ENCODE measurements at places on chromosomes 16 and 17.

DNA sequence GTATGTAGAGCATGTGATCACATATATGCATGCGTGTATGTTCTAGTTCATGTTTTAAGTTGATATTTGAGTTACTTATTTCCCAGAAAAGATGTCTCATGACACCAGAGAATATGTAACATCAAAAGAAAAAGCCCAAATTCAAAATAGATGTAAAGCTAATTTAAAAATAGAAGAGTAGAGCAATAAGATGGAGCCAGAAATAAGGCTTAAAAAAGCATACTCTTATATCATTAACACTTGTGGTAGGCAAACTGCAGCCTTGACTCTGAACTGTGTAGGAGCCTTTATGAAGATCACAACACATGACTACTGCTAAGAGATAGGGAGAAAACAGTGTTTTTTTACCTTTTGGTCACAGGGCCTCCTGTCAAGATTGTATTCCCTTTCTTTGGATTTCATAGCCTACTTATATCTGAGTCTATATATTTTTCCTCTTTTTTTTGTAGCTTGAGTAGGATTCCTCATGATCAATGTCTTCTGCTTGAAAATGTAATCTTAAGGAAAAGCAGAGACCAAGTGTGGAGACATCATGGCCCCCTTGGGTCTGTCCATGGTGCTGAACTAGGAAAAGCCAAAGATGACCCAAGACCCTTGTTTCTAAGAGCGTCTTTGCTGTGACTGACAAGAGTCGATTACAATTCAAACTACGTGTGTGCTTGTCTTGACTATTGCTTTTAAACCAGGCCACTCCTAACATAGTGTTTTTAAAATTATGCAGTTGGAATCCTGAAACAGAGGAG is 390.4 kb downstream of the SHISA9 start:
- no peak for DNase-seq

GRCh38 chr16:74201576-74201975 is 95.0 kb upstream of the PSMD7 start:
- no peak for DNase-seq

GRCh38 chr17:50200457-50201275 is 765 bp downstream of the COL1A1 start:
- DNase-seq: peak; percentile 92

DNA sequence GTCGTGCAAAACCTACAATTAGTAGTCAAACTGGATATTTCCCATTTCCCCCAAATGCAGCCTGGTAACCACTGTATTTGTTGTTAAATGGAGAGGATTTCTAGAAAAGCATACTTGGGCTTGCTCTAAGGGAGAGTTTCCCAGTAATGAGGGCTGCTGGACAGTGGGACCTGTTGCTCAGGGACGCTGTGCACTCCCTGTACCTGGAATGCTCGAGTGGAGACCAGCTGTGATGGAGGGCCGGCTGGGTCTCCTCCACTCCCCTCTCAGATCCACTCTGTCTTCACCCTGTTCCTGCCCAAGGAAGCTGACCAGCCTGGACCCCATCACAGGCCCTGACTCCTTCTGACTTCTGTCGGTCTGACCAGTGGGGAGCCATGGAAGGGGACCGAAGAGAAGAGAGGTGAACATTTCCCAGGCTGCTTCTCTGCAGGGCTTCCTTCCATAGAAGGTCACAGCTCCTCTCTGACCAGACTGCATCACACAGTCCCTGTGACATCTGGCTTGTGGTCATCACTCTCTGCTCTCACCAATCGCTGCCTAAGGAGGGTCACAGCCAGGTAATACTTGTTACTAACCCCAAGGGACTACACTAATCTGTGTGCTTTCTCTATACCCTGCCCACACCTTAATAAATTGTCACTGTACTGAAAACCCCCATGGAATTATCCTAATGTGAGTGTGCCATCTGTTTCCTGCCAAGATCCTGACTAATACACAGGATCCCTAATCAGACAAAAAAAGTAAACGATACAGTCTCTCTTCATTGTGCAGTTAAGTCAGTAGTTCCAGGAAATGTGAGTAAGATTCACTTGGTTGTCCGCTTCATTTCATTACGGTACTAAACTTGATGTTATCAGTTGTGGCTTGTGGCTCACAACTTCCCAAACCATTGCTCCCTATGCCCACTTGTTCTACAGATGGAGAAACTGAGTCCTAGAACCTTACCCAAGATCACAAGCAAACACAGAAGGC is 102.4 kb downstream of the CCT6B start:
- no peak for DNase-seq

DNA sequence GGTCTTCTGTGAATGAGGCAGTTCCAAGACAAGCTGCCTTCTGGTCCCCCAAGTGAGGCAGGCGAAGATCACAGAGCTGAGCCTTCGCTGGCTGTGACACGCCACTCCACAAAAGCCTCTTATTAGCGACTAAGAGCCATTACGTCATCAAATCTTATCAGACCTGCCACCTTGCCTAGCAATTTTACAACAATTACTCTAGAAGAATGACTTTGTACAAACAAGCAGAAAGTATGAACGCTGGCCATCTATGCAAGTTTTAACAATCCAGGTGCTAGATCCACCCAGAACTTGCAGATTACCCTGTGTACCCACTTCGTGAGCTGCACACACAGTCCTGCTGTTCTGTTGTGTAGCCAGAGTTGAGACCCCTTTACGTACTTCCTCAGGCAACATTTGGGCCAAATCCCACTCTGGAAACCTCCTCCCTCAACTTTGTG is 3.8 kb upstream of the ICAM2 start:
- DNase-seq: no peak

GRCh38 chr16:11880007-11880406 is 28.7 kb upstream of the RSL1D1 start:
- DNase-seq: no peak

- DNase-seq: peak; percentile 64
Measured at GRCh38 chr17:59859444-59860025, 33.2 kb downstream of the TUBD1 start.

DNA sequence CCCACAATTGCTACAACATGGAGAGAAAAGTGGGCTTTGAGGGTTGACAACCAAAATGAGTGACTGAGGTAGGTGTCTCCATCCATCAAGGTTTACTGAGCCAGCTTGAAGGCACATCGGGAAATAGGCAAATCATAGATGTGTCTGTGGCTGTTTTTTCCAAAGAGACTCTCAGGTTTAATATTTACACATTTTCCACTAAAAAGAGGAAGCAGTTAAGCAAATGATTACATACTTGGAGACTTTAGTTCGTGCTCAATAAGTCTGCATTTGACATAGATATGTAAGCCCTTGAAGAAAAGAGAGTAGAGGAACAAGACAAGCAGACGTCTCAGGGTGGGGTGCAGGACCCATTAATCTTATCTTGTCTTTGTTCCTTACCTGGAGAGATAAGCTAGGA is 148.9 kb upstream of the COX10 start:
- DNase-seq: peak; percentile 10

- no peak for DNase-seq
Measured at GRCh38 chr17:42249681-42250446, 26.3 kb downstream of the STAT5B start.

DNA sequence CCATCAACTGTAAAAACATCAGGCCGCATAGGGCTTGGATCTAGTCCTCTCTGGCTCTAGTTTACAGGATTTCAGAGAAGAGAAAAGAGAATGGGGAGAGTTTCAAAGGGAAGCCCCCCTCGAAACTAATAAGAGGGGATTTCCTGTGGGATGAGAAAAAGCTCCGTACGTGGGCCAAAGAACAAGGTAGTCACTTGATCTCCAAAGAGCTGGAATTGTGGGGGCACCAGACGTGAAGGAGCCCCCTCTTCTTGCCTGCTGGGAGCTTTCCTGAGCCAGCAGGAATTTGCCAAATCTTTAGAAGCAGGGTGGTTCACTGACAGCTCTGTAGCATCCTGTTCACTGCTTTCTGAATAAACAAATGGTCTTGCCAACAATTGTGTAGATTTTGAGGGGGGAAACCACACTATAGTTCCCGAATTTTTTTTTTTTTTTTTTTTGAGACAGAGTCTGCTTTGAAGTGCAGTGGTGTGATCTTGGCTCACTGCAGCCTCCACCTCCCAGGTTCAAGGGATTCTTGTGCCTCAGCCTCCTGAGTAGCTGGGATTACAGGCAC is 7.0 kb upstream of the TMIGD1 start:
- no peak for DNase-seq

- DNase-seq: no peak
Measured at GRCh38 chr17:3527896-3528295, 29.7 kb downstream of the TRPV3 start.

DNA sequence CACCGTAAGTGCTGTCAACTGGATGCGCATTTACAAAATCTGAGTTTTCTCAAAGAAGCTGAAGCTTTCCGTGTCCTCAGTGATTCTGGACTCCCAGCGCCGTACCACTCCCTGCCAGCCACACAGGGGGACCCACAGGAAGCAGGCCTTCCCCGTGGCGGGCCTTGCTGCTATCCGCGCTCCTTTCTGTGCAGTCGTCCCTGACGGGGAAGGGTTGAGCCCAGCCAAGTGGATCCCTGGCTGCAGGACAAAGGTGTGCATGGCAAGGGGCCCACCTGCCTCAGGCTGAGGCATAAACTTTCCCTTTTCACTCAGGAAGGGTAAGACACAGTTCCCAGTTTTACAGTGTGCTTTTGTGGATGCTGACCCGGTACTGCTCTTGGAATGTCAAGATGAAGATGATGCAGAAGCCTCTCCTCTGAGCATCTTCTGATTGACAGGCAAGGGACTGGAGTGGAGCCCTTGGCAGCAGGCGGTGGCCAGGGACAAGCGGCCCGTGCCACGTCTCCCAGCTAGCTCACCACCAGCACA is 93.0 kb downstream of the ANKRD11 start:
- DNase-seq: no peak

- peak; percentile 51 for DNase-seq
Measured at GRCh38 chr16:86384263-86384649, 126.1 kb upstream of the FOXF1 start.

DNA sequence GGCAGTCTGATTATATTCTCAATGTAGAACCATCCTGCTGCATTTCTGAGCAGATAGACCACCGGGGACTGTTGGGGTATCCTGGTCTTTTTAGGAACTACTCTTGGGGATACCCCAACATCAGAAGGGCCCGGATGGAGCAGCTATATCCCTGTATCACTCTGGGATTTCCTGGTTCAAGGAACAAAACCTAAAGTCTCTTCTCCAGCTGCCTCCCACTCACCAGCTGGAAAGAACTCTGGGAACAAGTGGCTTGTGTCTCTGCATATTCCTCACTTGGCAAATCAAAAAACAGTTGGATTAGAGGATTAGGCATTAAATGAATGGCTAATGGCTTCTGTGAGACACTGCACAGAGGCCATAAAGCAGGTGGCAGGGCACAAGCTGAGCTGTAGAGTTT is 62.3 kb upstream of the HS3ST2 start:
- no peak for DNase-seq

GRCh38 chr17:61647047-61647446 is 56.0 kb upstream of the NACA2 start:
- DNase-seq: no peak

GRCh38 chr16:3249451-3249850 is 7.0 kb downstream of the MEFV start:
- DNase-seq: no peak

DNA sequence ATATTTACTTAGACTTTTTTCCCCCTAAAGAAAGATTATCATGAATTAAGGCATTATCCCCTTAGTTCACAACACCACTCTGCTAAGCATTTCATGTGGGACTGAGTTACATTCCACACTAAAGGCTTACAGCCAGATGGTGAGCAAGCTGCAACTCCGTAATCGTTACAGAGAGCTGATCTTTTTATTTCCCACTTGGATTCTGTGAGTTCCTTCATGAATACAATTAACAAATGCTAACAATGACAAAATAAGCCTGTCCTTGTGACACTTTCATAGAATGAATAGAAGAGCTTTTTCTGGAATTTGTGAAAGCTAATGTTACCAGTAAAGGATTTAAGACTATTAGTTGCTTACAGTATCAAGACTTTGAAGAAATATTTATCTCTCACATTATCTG is 8.7 kb downstream of the OGFOD1 start:
- no peak for DNase-seq

- no peak for DNase-seq
Measured at GRCh38 chr17:66714046-66715023, 120.6 kb upstream of the CACNG5 start.

- no peak for DNase-seq
Measured at GRCh38 chr16:89548344-89549006, 12.0 kb upstream of the RPL13 start.

GRCh38 chr17:36938566-36939051 is 1.3 kb downstream of the LHX1 start:
- no peak for DNase-seq

- DNase-seq: no peak
Measured at GRCh38 chr16:77812856-77813500, 24.6 kb downstream of the VAT1L start.

GRCh38 chr16:88943131-88943664 is 33.8 kb downstream of the CBFA2T3 start:
- DNase-seq: no peak

GRCh38 chr17:63792055-63792729 is 18.2 kb downstream of the DDX42 start:
- no peak for DNase-seq
